ENCODE measurements at places on chromosomes 1 and 21.

- no peak for DNase-seq
Observed at GRCh38 chr1:89962742-89963075, 32.2 kb upstream of the ZNF326 start.

GRCh38 chr21:28113718-28114117 is 879.0 kb downstream of the LTN1 start:
- DNase-seq = no peak

- no peak for DNase-seq
Observed at GRCh38 chr1:4962836-4963235, 308.4 kb downstream of the AJAP1 start.

DNA sequence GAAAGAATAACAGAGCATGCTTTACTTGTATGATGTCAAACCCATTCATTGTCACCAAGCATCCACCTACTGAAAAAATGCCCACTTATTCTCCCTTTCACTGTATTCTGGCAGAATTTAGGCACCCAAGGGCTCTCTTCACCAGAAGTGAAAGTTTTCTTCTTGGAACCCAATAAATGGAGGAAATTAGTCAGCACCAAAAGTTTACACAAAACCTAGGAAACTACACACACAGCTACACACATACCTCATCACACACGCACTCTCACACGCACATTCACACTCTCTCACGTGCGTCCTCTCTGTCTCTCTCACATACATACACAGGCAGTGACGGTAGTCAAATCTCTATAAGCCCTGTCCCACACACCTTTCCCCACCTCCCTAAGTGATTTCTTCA is 37.6 kb downstream of the MCOLN2 start:
- no peak for DNase-seq

GRCh38 chr1:200291106-200291505 is 118.7 kb downstream of the ZNF281 start:
- DNase-seq = no peak

DNA sequence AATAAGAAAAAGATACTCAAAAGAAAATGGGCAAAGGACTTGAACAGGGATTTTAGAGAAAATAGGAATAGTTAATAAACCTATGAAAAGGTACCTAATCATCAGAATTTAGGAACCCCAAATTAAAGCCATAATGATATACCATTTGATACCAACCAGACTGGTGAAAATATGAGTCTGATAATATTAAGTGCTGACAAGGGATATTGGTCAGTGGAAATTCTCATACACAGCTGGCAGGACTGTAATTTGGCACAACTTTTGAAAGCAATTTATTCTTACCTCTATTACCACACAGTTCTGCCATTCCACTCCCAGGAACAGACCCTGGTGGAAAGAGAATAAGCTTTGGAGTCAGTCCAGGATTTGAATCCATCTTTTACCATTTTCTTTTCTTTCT is 111.3 kb downstream of the KIF26B start:
- no peak for DNase-seq

GRCh38 chr1:104636581-104636980 is 886.9 kb downstream of the AMY1C start:
- no peak for DNase-seq

DNA sequence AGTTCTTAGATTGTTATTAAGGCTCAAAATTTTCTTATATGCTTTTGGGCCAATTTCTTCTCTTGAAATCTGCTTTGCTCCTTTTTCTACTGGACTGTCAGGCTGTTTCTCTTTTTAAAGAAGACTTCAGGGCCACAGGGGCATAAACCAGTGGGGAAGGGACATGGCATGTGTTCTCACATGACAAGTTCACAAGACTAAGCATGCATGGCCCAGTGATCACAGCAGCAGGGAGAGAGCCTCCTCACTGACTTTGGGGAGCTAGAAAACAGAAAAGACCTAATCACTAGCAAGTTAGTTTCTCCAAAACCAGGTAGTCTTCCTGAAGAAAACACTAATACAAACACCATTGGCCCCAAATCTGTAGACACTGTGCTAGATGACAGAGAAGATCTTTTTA is 64.8 kb downstream of the RAB3GAP2 start:
- DNase-seq = no peak

DNA sequence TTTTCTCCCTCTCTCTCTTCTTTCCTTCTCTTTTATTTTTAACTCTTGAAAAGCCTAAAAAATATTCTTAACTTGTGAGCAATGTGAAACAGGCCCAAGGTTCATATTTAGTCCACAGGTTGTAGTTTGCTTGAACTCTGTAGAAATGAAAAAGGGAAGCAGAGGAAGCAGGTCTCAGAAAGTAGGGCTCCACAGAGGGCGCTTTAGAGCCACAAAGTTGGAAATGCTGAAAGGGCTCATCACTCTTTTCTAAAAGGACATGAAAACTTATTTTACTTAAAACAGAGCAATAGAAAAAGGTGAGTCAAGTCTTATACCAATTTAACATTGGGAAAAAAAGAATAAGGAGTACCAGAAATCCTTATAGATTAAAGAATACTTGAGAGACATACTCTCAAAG is 247.0 kb downstream of the USP25 start:
- no peak for DNase-seq

DNA sequence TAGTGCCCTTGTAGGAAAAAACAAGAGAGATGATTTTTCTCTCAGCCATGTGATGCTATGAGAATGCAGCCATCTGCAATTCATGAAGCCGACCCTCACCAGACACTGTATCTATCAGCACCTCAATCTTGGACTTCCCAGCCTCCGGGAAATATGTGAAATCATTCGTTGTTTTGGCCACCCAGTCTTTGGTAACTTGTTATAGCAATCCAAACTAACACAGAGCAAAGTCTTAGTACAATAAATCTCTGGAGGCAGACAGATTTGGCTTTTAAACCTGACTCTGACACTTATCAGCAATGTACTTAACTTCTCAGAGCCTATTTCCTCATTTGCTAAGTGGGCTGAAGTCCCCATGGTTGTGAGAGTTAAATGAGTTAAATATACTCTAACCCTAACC is 5.1 kb upstream of the MED18 start:
- DNase-seq = no peak

DNA sequence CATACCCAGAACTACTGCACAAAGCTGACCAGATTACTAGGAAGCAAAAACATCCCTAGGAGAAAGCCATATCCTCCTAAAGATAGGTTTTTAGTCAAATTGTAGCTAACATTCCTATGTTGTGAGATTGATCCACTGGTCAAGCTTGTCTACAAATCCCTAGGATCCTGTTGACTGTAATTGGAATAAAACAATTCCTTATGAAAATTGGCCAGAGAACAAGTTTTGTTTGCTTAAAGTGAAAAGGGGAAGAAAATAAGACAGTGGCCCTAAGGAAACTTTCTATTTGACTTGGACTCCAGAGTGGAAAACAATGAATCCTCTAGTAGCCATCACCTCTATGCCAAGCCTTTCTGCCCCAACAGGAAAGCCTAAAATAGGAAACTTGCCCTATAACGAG is 645.2 kb upstream of the USP24 start:
- DNase-seq = no peak

DNA sequence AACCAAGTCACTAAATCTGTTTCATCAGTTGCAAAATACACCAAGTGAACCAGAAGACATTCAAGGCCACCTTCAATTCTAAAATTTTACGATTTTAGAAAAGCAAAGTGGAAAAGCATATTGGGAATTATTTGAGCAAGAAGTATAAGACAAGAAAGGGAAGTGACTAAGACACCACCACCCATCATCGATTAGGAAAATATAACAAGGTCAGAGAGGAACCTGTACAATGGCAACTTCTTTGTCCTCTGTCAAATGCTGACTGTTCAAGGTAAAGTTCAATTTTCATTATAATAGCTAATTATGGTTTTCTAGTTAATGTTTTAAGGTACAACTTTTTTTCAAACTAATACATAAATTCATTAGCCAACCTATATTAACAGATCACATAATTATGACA is 10.8 kb downstream of the FRRS1 start:
- no peak for DNase-seq

- no peak for DNase-seq
Observed at GRCh38 chr1:30045304-30046090, 677.9 kb downstream of the MATN1 start.

GRCh38 chr1:57741521-57741920 is 317.7 kb upstream of the DAB1 start:
- no peak for DNase-seq

DNA sequence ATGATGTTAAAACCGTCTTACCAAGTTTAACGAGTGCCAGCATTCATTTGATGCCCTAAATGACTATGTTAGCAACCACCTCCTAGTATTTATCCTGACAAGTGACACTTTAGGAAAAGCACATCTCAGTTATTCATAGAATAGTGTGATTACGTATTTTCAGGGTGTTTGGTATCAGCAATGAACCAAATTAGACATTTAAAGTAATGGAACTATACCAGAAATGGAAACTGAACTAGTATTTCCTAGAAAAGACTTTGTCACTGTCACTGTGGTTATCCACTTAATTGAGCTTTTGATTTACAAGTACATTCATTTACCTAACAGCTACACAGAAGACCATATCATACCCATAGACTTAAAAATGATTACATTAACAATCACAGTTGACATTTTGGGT is 3.6 kb upstream of the IL12RB2 start:
- no peak for DNase-seq

DNA sequence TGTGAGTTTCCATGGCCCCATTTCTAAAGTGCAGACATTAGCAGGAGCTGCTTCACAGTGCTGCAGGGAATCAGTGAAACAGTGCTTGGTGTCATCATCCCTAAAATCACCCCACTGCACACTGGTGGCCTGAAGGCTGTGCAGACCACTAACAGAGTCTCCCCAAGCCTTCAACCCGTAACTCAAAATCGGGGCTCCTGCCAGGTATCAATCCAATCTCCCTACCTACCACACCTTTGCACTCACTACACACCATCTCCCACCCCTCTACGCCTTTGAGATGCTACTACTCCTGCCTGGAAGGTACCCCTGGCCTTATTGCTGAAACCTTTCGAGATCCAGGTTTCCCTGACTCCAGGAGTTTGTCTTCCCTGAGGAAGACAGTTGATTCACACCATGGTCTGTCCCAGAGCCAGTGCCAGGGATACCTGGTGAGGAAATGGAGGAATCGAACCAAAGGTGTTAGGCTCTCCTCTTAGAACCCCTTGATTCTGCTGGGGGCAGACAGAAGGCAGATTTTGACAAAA is 25.5 kb downstream of the SLC2A1 start:
- DNase-seq = no peak

DNA sequence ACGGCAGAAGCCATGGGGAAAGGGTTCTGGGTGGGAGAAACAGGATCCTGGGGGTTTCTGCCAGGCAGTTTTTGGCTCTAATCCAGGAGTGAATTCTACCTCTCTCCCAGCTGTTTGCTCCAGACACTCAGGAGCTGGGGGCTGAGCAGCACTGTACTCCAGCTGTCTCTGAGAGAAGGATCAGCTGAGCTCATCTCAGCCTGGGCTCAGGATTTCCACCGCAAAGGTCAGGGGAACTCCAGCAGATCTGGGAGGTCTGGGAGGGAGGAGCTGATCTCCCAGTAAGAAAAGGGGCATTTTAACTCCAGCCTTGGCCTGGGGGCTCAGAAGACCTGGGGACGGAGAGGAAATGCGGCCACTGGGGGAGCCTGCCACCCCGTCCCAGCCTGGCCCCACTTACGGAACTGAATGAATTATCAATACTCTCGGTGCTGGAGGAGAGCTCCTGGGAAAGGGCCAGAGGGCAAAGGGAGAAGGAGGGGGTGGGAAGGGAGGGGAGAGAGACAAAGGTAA is 17.3 kb downstream of the PI4KB start:
- no peak for DNase-seq

DNA sequence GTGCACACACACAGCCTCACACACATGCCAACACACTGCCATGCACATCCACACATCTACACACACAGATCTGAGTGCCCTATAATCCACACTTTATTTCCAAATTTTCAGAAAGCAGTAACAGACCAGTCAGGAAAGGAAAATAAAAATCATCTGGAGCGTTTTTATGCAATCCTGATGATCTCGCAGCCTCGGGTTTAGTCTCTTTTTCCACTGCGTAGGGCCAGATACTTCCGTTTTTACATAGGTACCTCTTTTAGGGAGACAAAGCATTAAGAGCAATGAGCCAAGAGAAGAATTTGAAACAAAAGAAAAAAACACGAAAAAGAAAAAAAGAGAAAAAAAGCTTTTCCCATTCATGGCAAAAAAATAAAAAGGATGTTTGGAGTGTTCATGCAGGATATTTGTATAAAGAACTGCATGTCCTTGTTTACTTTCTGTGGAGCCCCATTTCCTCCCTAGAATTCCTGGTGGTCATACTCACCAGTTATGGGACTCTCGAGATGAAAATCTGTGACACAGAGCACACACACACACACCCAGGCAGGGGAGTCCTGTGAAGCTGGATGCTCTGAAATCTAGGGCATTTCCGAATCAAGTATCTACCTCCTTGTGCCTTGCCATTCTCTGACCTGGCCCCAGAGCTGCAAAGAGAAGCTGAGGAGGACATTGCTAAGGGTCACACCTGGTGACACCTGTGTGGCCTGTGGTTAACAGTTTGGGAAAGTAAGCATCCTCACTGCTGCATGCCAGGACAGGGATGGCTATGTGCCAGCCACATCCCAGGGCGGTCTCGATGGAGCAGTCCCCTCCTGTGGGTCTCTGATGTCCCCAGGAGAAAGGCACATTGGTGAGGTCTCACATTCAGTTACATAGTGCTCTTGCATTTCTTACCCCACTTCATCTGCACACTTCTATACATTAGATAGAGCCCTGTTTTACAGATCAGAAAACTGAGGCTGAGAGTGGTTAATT is 83.6 kb downstream of the RUNX1 start:
- DNase-seq = no peak

GRCh38 chr1:16882986-16883385 is 12.8 kb upstream of the RNU1-2 start:
- no peak for DNase-seq

DNA sequence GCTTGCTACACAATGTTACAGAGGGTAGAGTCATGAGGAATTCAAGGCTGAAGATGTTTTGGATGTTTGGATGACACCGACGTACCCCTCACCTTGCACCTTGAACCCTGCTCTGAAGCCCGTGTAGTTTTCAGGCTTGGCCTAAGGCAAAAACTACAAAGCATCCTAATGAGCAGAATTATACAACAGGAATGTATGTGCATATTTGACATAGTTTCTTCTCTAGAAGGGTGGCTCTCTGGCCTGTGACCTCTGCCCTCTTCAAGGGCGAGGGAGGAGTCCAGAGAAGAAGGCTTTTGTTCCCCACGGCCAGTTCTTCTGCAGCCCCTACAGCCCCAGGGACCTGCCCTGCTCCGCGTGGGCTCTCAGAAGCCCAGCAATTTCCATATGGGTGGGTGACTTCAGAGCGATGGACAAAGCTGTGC is 43.3 kb downstream of the L1TD1 start:
- DNase-seq = no peak
